ENCODE measurements at places on chromosomes 2 and 18.

- DNase-seq: no peak
Measured at GRCh38 chr18:70454704-70455322, 166.0 kb downstream of the SOCS6 start.

DNA sequence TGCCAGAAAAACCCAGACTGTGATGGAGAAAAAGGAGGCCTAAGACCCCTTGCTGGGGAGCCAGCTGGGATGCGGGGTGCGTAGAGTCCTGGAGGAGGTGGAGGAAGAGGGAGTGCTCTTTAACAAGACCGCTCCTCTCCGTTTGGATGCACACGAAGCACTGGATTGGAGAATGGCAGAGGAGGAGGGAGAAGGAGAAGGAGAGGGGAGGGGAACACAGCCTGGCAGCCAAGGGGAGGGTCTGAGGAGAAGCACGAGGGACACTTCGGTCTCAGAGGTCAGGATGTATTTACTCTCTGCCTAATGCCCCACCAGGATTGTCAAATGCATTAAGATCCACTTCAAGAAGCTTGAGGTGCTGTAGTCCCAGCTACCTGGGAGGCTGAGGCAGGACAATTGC, 42.0 kb upstream of the SLC35G4 start:
- DNase-seq: no peak

- DNase-seq: no peak
Measured at GRCh38 chr18:6955304-6955703, 162.3 kb downstream of the LAMA1 start.

DNA sequence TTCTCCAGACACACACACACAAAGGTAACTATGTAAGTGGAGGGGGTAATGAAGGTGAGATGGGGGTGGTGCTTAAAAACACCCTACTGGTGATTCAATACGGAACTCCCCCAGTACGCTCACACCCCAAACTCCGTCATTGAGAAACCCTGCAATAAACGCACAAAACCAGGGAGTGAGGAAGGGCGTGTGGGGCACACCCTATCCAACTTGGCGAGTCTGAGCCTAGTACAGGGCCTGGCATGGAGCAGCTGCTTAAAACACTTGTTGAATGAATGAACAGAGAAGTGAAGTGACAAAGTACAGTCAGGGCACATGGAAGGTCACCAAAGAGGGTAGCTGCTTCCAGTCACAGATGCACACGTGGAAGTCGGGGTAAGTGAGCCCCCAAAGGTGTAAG, 146.8 kb upstream of the SMAD2 start:
- no peak for DNase-seq

DNA sequence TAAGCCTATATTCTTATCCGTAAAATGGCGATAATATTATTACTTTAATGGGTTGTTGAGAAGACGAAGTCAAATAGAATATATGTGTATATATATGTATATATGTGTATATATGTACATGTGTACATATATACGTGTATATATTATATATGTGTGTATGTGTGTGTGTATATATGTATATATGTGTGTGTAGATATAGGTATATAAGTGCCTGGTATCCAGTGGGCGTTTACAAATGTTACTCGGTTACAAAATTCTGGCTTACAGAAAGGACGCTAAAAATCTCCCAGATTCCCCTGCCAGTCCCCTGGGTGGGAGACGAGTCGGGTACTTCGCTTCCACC, 295 bp upstream of the MTX2 start:
- DNase-seq: no peak

GRCh38 chr2:222572264-222572721, 83.6 kb downstream of the FARSB start:
- DNase-seq: no peak

DNA sequence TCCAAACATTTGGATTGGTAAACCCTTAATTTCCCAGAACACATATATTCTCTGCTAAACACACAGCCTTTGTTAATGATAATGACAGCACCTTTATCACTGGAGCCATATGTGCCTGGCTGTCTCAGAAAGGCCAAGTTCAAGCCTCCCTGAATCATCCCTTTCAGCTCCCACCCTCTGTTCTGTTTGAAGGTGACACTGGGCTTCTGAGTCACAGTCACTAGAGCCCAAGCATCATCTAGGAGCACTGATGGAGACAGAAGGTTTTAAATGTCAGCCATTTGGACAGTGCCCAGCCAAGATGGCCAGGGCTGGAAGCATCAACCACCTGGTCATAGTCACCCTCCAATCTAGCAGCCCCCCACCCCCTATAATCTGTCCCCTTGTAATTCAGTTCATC, 80.6 kb downstream of the NRP2 start:
- no peak for DNase-seq

DNA sequence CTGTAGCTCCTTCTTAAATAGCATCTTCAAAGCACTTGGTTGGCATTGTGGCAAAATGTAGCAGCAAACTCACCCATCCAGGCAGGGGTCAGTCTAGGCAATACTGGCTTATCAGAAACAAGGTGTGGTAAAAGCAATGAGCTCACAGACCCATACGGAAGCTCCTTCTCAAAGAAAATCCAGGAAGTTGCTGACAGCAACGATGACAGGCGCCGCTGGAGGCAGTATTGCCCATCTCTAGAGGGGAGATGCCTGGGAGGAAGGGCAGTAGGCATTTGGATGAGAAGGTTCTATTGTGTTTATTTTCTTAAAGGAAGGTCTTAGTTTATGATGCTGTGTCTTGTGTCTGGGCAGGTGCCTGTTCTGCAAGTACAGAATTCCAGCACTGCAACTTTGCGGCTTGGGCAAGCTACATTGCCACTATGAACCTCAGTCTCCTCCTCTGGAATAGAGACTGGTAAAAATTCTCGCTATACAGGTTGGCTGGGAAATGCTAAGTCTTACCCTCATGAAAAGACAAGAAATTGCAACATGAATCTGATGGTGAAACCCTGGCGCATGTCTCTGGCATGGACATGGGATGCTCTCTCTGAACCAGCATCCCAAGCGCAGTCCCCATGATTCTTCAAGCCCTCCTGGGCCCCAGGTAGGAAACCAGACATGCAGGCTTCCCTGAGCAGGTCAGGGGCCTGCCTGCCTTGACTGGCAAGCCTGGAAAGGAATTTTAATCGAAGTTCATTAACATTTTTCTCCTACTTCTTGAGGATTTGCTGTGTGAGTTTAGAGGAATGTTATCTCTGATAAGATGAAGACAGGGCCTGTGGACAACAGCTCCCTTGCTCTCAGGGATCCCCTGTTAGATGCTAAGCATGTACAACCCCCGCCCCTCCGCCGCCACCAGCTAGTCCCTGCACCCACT, 156.0 kb downstream of the TFCP2L1 start:
- DNase-seq: peak; percentile 72

DNA sequence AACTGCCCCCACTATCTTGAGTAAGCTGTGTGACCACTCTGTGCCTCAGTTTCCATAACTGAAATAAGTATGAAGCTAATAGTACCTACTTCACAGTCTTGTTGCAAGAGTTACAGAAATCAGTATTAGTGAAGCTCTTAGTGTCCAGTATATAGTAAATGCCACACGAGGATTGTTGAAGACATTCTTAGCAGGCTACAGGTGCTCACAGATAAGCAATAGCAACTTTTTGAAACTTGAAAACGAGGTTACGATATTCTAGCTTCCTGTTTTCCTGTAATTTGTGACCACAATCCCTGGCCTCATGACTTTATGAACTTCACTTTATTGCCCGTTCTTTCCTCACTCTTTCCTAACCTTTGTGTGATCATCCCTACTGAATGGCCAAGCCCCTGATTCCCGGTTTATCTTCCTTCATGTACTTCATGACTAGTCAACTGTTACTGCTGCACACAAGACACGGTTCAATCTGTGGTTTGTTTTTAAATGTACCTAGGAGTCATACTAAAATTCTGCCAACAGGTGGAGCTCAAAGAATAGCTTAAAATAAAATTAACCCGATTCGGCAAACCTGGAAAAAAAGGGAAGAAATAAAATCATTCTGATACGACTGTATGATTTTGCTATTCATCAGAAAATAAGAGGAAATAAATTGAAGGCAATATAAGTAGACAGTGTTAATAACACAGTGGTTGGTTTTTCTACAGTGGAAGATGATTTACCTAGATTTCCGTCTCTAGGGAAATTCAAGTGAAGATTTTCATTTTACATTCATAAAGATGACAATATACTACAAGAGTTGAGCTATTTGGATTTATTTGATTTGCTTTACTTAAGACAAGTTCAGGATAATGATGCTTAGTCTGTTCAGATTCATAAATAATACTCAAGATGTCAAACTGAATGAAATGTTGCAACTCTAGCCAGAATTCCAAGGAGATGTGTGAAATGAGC, 38.1 kb upstream of the STAT1 start:
- DNase-seq: no peak

DNA sequence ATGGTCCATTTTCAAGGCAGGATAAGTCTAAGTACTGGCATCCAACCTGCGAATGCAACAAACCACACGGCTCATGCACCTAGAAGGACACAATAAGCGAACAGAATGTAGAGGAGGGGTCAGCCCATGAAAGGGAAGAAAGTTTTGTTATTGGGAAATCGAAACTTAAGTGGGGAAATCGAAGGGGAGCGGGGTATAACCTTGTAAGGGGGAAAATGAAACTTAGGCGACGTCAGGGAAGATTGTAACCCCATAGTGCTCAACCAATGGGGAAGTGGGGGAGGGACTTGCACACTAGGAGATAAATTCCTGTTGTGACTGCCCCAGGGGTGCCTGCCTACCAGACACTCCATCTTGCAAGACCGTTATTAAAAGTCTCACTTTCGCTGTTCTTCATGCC, 15.6 kb upstream of the OTOF start:
- no peak for DNase-seq

GRCh38 chr2:15665943-15666460, 74.3 kb downstream of the DDX1 start:
- DNase-seq: no peak
